NAMALWA (cell line): ENCODE measurements at places on chromosomes 6 and 20.

- DNase-seq: no peak
These were observed 69.4 kb upstream of the FBXL4 start for GRCh38 chr6:99017150-99017549.

- DNase-seq: no peak
These were observed 43.0 kb upstream of the KCNK16 start for GRCh38 chr6:39365281-39366074.

- peak; percentile 28 for DNase-seq
These were observed 793 bp upstream of the HDAC2 start for GRCh38 chr6:113971741-113972140.

DNA sequence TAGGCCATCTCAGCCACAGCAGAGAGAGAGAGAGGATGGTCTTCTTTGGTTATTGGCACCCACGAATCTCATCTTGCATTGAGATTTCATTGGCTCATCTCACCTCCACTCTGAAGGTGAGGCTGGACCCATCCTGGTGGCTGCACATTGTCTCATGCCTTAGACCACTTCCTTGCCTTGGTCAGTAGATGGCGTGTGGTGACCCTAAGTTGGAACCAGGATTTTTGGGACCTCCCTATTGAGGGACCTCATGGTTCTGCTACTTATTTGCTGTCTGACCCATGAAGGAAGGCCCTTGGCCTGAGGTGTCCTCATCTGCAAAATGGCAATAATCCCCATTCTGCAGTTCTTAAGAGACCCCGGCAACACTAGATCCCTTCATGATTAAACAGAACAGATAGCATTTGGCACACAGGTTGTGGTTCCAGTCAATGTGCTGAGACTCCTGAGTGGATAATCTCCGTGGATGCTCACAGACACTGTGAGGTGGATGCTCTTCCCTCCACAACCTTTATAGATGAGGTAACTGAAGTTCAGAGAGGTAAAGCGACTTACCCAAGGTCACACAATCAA, 21.5 kb upstream of the AAR2 start:
- peak; percentile 58 for DNase-seq

DNA sequence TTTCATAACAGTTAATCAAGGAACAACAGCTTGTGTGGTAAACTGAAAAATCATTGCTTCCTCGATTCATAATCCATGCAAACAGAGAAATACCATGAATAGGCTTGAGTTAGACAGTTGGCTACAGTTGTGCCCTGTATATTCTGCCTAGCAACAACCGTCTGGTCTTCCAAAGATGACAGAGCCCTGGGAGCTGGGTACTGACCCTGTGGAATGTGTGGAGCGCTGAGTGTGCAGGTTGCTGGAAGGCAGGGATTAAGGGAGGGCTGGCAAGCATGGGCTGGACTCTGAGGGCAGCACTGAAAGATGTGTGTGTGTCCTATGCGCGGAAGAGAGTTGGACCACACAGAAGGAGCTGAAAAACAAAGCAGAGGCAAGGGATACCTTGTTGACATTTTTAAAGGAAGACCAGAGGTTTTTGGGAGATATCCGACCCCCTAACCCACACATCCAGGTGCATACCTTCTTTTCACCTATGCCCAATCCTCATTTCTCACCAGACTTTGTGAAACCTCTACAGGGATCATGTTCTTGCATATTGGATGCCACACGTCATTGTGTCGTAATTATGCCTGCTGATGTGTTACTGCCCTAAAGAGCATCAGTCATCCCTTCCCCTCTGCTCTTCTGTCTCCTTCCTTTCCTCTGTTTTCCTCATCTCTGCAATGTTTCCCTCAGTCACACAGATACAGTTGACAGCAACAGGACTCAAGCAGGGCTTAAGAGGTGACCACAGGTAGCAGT, 58.2 kb upstream of the VGLL2 start:
- no peak for DNase-seq
